Esophagus mucosa (tissue), 1 donor: ENCODE measurements at places on chromosomes 4 and X. TPM values are rescaled to one million over a fixed set of nuclear protein-coding genes. Genes with fewer than 3 reads are reported as not detected.

DNA sequence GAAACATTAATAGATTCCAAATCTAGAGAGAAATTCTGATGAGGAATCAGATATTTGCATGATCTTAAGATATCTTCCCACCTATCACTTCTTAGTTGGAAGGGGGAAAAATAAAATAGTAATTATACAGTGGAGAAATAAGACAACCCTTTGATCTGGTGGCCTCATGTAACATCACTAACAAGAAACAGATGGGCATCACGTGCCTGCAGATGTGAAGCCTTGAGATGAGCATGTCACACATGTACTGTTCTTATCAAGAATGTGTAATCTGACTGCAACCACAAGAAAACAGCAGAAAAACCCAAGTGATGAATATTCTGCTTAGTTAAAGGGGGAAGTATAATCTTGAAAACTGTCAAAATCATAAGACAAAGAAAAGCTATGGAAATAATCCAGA is 31.4 kb upstream of the NKX6-1 start:
- ATAC-seq, result no peak

DIPK2B gene
- 2.9 TPM for total RNA-seq

SSX4 gene
- total RNA-seq, result not detected

DNA sequence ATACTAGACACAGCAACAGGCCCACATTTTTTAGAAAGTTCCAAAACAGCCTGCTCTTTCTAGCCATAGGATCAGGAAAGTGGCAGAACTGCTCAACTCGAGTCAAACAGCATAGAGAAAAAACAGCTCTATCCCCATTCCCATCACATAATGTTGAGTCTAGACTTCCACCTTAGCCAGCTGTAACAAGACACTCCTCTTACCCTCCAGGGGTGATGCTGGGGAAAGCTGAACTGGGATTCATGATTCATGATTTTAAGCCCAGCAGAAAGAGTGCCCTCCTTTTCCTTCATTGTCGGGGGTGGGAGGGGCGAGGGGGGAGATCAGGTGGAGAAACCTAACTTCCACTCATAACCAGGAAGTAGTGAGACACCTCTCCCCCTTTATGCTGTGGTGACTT is 86.1 kb downstream of the CENPC start:
- ATAC-seq, result no peak

DNA sequence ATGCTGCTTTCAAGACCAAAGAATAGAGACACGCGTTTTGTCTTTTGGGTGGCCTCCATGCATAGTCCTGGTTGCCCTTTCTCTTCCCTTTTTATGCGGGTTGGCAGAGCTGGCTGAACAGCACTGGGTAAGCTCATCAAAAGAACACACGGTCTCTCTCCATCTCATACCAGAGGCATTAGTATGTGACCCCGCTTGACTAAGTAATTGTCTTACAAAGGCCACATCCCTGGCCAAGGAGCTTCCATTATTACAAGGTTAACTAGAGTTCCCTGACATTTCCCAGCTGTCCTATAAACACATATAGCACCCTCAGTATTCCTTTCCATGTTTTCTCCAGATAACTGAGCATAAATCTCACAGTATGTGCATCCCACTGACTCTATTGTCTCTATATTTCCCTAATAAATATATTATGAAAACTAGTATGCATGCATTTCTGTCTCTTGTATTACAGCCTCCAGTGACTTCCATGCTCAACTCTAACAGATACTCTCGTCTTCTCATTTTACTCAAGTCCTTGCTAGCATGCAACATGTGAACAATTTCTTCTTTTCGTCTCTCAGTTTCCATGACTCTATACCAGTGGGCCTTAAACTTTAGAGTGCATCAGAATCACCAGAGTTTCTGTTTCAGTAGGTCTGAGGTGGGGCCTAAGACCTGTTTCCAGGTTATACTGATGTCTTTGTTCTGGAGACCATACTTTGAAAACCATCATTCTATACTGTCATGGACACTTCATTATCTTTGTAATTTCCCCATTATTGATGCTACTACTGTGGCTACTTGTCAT is 247.7 kb upstream of the ARSJ start:
- no peak for ATAC-seq

- ATAC-seq, result peak; percentile 96
These were observed 18.6 kb upstream of the TEX13B start for GRCh38 chrX:108000751-108001150.

DNA sequence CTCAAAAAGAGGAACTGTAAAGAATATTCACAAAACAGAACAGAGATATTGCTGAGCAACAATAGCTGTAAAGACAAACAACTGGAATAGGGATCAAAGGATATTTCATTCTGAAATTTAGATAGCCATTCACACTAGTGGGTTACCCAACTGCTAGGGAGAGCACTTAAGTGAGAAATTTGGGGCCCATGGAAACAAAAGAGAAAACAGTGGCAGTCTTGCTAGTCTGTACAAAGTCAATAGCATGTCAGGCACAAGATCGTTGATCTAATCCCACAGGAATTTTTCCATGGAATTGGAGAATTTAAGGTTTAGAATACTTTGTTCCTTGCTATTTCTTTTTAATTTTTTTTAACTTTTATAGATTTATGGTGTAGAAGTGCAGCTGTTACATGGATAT is 467.0 kb downstream of the PCDH18 start:
- no peak for ATAC-seq

PWWP3B gene
- total RNA-seq, result 0.04 TPM

- ATAC-seq, result no peak
These were observed 54.0 kb upstream of the EGFL6 start for GRCh38 chrX:13515211-13515930.

DNA sequence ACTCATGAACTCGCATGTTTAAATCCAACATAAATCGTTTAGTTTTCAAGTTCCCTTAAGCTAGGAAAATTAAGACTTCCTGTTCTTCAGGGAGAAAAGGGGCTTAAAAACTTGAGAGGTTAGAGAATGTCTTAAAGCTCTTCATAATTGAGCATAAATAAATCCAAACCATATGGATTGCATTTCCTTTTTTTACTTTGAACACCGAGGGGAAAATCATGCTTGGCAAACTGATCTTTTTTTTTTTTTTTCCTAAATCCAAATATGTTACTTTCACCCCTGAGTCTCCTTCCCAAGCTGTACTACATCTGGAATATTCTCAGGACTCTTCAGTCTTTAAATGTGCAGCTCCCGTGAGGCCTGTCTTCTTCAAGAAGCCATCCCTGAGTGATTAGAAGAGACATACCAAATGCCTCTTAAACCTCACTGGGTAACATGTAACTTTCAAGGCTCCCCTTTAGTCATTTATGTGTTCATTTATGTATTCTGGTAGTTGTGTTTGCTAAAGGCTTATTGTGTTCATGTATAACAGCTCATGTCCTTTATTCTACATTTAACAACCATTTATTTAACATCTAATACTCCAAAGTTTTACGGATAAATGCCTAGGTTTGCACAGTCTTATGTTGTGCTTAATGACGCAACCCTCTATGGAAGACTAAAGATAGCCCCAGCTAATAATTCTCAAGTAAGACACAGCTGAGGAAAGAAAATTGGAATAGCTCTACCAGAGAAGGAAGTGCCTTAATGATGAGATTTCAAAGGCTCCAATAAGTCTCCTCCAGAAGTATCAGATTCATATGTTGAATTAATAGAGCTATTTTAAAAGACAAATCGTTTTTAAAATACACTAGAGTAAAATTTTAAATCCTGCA is 107.0 kb downstream of the AGTR2 start:
- no peak for ATAC-seq

DNA sequence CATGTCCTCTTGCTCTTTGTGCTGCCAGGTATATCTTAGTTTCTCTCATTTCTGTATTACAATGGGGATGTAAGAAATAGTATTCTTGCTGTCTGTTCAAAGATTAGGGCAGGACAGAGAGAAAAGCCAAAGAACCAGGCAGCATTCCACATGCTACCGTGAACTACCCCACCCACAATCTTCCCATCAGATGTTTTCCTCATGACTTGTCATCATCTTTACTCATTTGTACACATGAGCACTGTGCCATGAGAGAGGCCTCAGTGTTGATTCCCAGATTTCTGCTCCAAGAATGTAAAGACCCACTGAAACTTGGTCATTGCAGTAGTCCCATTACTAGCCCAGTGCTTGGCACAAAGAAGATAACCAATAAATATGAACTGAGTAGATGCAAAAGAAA is 354.6 kb upstream of the RASGEF1B start:
- no peak for ATAC-seq

GRCh38 chrX:120514236-120514635 is 45.1 kb upstream of the LAMP2 start:
- no peak for ATAC-seq

DNA sequence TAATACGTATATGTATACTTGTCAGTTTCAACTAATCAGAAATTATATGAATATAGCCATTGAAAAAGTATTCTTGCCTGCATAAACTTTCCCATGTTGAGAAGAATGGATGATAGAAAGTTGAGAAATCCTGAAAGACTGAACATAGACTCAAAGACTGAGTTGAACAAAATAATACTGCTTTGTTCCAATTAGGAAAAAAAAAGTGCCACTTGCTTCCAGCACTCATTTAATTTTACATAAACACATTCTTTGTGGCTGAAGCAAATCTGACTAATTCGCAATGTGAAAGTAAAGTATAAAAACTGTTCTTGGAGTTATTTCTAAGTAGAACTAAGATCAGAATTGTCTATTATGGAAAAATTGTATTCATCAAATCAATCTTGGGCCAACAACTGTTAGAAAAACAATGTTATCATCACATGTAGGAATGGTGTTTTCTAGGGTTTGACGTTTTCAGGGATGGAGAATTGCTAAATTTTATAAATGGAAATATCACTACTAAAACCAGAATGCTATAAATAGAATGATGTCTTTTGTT is 2334.6 kb downstream of the PCDH7 start:
- no peak for ATAC-seq

DNA sequence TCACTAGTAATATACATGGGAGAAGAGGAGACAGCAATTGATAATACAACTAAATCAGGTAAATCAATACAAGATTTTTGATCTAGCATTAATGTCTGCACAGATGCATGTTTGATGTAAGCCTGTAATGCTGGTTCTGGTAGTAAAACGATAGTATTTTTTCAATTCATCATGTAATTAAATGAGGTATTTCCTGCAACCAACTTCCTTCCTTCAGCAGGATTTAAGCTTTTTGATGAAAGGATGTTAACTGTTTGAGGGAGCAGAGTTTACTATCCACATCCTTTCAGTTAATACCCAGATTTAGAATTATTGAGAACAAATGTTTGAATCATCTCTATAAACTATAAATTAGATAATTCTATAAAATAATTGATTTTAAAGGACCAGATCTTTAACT is 31.4 kb upstream of the NFKB1 start:
- no peak for ATAC-seq

DNA sequence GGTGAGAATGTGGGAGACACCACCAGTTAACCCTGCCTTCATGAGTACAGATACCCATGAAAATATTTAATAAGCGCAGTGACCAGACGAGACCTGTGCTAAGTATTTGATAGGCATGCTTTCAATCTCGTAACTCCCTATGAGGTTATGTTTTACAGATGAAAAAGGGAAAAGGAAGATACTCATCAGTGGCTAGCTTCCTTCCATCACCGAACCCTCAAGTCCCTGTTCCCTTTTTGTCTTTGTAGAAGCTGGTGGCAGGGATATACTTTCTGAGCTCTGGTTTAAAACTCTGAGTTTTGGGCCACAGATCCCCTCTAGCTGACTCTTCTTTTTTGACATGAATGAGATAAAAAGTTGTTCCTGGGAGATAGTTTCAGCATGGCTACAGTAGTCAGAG is 26.3 kb downstream of the AFF1 start:
- no peak for ATAC-seq

- no peak for ATAC-seq
These were observed 32.1 kb upstream of the GTPBP6 start for GRCh38 chrX:350534-351323.

DNA sequence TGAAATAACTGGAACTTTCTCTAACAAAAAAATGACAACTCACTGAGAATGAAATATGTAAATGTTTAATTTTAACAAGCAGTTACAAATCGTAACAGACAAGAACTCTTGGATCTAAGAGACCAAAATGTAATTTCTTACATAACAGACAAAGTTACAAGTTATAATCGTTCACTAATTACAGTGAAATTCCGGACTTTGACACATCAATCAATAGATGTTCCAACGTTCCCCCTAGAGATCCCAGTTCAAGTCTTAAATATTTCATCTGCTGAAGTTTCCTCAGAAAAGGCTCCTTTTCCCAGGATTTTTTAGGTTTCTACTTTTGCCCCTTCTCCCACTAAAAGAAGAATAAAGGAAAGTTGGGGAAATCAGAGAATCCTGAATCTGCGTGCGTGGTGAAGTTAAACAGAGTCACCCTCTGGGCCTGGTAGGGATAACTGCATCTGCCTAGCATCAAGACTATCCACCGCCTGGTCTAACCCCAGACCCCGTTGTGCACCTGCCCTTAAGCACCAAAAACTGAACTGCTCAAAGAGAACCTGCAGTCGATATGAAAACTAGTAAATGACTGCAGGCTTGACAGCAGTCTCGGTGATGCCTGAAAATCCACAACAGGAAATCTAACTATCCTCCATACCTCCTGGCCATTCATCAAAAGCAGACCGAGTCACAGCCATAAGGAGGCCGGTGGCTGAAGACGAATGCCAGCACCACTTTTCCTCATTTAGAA is 2.3 kb downstream of the IRF2 start:
- no peak for ATAC-seq

DNA sequence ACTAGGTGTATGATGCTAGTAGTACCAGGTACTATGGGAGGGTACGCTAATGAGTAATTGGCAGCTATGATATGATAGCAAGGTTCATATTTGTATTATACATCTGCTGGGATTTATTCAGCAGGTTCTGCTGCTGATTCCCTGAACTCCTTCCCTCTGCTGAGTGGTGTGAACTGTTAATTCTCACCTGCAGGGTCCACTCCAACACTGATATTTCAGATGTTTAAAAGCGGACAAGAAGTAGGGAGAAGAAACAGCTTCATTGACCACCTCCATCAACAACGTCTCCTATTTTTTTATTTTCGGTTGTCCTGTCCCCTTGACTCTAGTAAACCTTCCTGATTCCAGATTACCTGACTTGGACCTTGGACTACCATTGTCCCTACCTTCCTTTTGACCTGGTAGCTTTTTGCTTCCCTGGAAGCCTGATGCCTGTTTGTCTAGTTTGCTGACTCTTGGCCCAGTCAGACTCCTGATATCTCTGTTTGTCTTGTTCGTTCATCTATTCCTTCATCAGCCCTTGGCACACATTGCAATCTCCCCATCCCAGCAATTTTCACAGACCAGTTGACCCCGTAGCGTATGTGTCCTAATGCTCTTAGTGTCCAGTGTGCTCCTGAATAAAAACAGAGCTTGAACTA is 34.0 kb upstream of the RNF128 start:
- no peak for ATAC-seq

GRCh38 chrX:15973299-15973698 is 118.7 kb upstream of the AP1S2 start:
- ATAC-seq, result peak; percentile 28

WDR44 gene
- 12.0 TPM for total RNA-seq

- no peak for ATAC-seq
These were observed 261.1 kb downstream of the CAMK2D start for GRCh38 chr4:113500424-113500823.
